AG09319 (cell line): ENCODE measurements at places on chromosomes 11 and 22.

DNA sequence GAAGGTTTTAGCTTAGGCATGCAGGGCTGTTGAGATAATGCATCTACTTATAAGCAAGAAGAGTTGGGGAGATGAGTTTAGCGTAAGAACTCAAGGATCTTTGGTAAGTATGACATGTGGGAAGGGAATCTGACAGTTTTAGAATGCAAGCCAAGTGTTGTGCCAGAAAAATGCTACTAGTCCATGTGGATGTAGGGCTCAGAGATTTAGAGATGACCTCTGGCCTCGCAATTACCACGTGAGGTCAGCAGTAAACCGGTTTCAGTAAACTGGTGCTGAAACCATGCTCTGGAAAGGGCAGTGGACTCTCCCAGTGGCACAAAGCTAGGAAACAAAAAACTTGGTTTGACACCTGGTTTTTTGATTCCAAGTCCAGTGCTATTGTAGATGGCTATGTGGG is 18.9 kb downstream of the MRPL16 start:
- no peak for DNase-seq

- DNase-seq: no peak
Measured at GRCh38 chr22:45834241-45834640, 142.7 kb downstream of the WNT7B start.

GRCh38 chr11:74037309-74037708 is 28.4 kb upstream of the UCP3 start:
- DNase-seq: no peak

DNA sequence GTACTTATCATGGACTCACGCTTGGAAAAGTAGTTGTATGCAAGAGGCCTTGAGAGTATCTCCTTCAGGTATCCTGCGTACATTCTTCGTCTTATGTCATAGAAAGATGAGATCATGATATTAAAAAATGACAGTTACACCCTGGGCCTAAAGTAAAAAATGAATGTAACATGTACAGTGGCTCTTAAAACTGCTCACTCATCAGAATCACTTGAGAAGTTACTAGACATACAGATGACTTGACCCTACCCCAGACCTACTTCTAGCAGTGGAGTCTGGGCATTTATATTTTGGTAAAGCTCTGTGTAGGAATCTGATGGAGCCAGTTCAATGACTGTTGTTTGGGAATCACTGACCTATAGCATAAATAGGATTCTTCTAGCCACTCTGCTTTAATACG is 54.5 kb downstream of the PPME1 start:
- no peak for DNase-seq

DNA sequence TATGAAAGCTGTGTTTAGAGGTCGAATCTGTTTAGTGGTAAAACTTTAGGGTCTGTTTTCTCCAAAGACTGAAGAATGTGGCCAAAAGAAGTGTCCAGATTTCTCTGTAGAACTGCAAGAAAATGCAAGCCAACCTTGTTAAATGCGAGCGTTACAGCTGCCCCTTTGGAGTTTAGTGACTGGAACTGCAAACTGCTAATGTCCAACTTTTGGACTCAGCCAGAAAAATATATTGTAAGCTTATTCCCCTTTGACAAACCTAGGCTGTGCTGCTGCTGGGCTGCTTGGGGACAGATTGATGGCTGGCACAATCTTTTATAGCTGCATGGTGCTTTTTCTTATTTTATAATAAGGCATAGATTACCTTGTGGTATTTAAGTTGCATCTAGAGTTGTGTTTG is 3.9 kb downstream of the TEAD1 start:
- no peak for DNase-seq

GRCh38 chr11:8338138-8338537 is 74.5 kb upstream of the LMO1 start:
- DNase-seq: no peak

- peak; percentile 88 for DNase-seq
Measured at GRCh38 chr11:126318574-126319373, 14.9 kb downstream of the DCPS start.

DNA sequence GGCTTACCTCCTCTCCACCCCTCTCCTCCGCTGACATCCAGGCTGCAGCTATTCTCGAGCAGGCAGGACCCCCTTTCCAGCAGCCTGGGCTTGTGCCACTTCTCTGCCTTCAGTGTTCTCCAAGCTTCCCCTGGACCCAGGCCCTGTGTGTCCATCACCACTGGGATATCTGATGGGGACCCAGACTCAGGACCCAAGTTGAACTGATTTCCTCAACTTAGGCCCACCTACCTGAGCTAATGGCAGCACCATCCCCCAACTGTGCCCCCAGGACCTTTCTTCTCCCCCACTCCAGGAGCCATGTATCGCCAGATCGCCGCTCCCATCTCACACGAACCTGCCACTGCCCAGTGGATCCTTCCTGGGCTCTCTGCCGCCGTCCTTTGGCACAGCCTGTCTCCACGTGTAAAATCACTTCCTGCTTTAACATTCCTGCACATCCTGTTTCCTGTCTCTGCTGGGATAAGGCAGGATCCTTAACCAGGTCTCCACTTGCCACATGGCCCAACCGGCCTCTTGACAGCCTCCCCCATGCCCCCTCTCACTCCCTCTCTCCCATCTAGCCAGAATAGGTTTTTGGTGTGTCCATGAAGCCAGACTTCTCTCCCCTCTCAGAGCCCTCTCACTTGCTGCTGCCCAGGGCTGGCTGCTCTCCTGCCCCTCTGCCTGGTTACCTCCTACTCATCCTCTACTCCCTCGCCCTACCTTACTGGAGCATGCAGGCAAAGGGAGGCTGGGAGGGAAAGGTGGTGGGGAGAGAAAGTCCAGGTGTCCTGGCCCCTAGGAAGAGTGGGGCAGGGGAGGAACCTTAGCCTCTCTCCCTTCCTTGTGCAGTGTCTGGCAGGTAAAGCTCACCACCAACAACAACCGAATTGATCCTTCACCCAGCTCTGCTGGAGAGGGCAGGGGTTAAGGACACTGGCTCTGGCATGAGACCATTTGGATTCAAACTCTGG is 9.4 kb downstream of the SPATA19 start:
- DNase-seq: no peak

DNA sequence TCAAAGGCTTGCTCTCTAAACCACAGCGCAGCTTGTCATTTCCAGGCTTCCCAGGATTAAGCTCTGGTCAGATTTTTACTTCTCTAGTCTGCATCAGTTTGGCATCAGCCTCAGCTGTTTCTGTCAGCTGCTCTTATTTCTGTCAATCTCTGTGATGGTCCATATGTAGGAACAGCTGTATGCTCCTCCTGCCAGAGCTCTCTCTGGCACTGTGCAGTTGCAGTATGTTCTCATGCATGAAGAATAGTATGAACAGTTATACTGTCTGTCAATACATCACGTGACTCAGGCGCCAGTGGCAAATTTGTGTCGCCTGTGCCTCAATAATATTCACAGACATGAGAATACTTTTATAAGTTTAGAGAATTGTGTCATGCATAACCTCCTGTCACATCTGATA is 6.7 kb downstream of the OR6M1 start:
- DNase-seq: no peak

DNA sequence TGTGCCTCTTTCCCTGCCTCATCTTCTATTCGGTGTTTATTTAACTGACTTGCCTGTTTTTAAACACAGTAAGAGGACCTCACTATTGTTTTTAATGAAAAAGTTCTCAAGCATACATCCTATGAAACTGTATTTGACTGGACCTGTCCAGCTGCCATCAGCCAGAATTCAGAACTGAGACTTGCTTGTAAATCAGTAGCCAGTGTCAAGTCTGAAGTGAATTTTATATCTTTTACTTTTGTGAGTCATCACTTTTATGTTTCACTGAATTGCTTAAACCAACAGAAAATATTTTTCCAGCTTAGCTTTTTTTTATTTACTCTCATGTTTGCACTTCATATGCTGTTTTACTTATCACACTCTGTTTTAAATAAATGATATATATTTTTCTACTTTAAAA is 88.3 kb downstream of the LUZP2 start:
- no peak for DNase-seq

GRCh38 chr11:7321473-7322450 is 70.1 kb downstream of the SYT9 start:
- DNase-seq: no peak

DNA sequence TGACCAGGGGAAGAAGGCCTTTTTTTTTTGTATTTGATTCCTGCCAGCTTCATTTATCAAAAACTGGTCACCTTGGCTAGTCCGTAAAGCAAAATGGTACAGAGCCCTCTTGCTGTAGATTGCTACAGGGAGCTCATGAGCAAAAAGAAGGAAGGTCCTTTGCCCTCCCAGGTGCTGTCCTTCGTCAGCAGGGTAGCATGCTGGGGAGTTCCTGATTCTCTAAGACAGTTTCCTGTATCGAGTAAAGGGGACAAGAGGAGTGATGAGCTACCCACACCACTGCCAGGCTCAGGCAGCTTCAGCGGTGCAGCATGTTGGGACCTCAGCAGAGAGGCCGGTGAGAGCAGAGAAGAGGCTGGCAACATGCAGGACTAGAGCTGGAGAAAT is 67.8 kb upstream of the CSNK2A3 start:
- DNase-seq: no peak

GRCh38 chr11:35549787-35550186 is 24.4 kb upstream of the PAMR1 start:
- DNase-seq: peak; percentile 76

GRCh38 chr22:20578192-20578591 is 70.8 kb downstream of the MED15 start:
- DNase-seq: no peak

GRCh38 chr11:47837292-47837691 is 10.9 kb downstream of the NUP160 start:
- DNase-seq: no peak

- no peak for DNase-seq
Measured at GRCh38 chr22:23237201-23237798, 57.0 kb downstream of the BCR start.

- no peak for DNase-seq
Measured at GRCh38 chr22:40413873-40414272, 43.5 kb downstream of the SGSM3 start.

DNA sequence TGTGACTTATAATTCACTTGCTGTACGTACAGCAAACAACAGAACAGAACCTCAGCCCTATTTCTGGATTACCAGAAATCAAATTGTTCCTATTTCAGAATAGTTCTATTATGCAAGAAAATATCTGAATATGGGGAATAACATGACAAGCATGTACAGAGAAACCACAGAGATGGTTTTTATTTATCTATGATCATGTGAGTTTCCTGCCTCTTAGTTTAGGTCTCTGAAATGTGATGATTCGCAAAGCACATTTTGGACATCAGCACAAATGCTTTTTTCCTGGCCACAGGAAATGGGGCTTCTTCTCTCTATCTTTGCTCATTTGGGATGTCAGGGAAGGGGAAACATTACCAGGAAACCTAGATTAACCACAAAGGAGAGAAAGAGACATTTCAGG is 266.7 kb upstream of the CTSC start:
- DNase-seq: peak; percentile 5

DNA sequence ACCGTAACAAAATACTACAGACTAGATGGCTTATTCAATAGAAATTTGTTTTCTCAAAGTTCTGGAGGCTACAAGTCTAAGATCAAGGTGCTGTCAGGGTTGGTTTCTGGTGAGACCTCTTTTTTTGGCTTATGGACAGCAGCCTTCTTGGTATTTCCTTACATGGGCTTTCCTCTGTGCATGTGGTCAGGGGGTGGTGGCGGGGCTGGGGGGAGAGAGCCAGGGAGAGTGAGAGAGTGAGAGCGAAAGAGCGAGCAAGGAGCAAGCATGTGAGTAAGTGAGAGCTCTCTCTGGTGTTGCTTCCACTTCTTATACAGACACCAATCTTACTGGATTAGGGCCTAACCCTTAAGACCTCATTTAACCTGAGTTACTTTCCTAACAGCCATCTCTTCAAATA is 181.5 kb downstream of the TMEM135 start:
- DNase-seq: no peak

- DNase-seq: no peak
Measured at GRCh38 chr11:113148652-113149051, 165.7 kb upstream of the TTC12 start.

DNA sequence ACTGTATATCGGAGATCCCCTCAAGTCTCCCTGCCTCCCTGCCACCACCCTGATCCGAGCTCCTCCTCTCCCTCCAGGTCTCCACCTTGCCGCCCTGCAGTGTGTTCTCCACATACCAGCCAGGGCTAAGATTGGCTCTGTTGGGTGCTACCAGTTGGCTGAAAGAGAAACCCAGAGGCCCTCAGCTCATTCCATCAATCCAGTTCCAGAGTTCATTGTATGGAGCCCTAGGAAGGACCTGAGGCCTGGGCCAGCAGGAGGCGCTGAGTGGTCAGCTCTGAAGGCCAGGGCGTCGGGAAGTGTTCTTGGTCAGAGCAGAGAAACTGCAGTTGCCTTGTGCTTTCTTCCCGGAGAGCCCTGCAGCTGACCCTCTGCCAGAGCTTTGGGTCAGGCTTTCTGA is 2.2 kb upstream of the TOP3B start:
- no peak for DNase-seq

GRCh38 chr11:119482521-119483011 is 59.6 kb upstream of the THY1 start:
- DNase-seq: no peak

- DNase-seq: no peak
Measured at GRCh38 chr22:46767249-46767985, 5.0 kb downstream of the TBC1D22A start.

DNA sequence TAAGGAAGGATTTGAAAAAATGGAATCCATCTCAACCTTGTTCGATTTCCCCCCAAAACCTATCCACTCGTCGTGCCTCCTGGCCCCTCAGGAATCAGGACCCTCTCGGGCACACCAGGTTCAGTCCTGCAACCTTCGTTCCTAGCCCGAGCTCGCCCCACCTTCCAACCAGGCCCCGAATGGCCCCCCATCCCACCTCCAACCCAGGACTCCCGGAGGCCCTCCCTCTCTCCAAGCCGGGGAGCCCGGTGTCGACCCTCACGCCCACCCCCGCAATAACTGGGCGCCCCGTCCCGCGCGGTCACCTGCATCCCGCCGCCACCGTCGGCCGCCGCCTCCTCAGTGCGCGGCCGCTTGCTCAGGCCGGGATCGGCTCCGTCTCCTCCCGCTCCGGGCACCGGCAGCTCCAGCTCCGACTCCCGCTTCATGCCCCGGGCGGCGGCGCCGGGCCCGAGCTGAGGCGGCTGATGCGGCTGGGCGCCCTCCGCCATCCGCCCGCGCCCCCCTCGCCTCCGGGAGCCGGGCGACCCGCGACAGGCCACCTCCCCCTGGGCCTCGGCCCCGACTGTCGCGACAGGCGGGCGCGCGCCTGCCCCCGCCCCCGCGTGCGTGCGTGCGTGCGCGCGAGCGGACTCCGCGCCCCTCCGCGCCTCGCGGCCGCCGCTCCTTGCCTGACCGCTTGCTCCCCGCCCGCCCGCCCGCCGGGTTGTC is 534 bp downstream of the RBFOX2 start:
- DNase-seq: no peak

GRCh38 chr22:45612940-45613339 is 58.7 kb upstream of the ATXN10 start:
- DNase-seq: no peak

GRCh38 chr11:34915136-34916014 is 804 bp downstream of the APIP start:
- no peak for DNase-seq

GRCh38 chr11:33605703-33606102 is 94.9 kb downstream of the C11orf91 start:
- DNase-seq: no peak

- no peak for DNase-seq
Measured at GRCh38 chr22:48319321-48320047, 1508.2 kb downstream of the BRD1 start.
